CD8-positive, alpha-beta memory T cell (primary cell): ENCODE measurements at places on chromosomes 3 and 15. TPM values are rescaled to one million over a fixed set of nuclear protein-coding genes. Genes with fewer than 3 reads are reported as not detected.

GRCh38 chr3:197270558-197271317 is 27.7 kb downstream of the DLG1 start:
- no peak overlapping the region for H3K27ac ChIP-seq
- no peaks in the 10 kb centered on the region for H3K27me3 ChIP-seq
- no peak overlapping the region for H3K4me3 ChIP-seq

DNA sequence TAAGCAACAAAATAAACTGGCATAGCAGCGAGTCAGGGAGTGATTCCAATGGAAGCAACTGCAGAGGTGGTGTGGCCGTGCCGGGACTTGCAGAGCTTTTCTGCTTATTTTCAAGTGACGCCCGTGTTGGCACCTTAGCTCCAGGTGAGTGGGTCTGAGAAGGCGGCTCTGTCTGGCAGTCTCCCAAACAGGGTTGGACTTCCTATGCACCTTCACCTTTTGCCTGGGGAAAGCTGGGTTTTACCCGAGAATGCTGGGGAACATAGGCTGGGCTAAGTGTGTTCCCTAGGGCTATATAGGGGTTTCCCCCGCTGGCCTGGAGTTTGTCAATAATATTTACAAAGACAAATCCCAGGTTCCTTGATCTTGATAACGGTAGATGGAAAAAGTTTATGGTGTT is 179.9 kb upstream of the TBL1XR1 start:
- no peak for DNase-seq
- H3K4me1 ChIP-seq = no peaks in the 10 kb centered on the region
- no peaks in the 10 kb centered on the region for H3K36me3 ChIP-seq
- H3K27me3 ChIP-seq = no peaks in the 10 kb centered on the region
- H3K27ac ChIP-seq = no peak overlapping the region

DNA sequence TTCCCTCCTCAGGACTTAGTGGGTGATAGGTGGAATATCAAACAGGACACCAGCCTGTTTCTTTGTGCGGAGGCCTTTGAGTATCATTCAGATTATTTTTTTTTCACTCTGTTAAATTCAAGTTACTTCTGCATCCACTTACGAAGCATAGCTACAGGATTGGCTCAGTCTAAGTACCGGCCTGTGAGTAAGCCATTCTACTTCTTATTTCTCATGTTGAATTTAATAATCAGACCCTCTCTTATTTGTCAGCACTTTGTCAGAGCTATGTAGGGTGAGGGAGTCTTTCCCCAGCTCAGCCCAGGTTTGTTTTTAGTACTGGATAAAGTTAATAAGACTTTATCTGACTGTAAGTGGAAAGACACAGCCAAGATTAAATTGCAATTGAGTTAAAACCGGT is 54.7 kb downstream of the ITPR1 start:
- no peak overlapping the region for H3K4me3 ChIP-seq
- H3K27ac ChIP-seq = no peak overlapping the region
- H3K4me1 ChIP-seq = no peaks in the 10 kb centered on the region
- no peaks in the 10 kb centered on the region for H3K36me3 ChIP-seq
- H3K27me3 ChIP-seq = no peaks in the 10 kb centered on the region
- DNase-seq = no peak

GRCh38 chr3:178059119-178059518 is 477.1 kb upstream of the KCNMB2 start:
- no peak overlapping the region for H3K4me3 ChIP-seq
- H3K4me1 ChIP-seq = no peaks in the 10 kb centered on the region
- DNase-seq = no peak
- H3K36me3 ChIP-seq = no peaks in the 10 kb centered on the region

PLSCR4 gene
- polyA plus RNA-seq = not detected

HRG gene
- not detected for polyA plus RNA-seq

ARHGAP31 gene
- 3.4 TPM for polyA plus RNA-seq

TMEM42 gene
- 35.9 TPM for polyA plus RNA-seq

CRABP1 gene
- not detected for polyA plus RNA-seq
